ENCODE measurements at places on chromosomes 13 and 19. TPM values are rescaled to one million over a fixed set of nuclear protein-coding genes. Genes with fewer than 3 reads are reported as not detected.

The PLK5 gene
- polyA plus RNA-seq, result 0.13 TPM

The KLK2 gene
- not detected for polyA plus RNA-seq

The ZNF471 gene
- 2.2 TPM for polyA plus RNA-seq

The ENOX1 gene
- 0.10 TPM for polyA plus RNA-seq

The DHDH gene
- 0.57 TPM for polyA plus RNA-seq
